ENCODE measurements at places on chromosomes 5 and 9.

DNA sequence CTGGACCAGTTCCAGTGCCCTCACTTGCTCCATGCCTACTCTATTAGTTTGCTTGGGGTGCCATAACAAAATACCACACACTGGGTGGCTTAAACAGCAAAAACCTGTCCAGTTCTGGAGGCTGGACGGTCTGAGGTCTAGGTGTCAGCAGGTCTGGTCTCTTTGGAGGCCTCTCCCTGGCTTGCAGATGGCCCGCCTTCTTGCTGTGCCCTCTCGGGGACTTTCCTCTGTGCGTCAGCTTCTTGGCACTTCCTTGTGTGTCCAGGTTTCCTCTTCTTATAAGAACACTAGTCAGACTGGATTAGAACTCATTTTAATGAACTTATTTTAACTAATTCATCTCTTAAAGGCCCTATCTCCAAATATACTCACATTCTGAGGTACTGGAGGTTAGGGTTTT is 97.2 kb downstream of the CARTPT start:
- DNase-seq: no peak

DNA sequence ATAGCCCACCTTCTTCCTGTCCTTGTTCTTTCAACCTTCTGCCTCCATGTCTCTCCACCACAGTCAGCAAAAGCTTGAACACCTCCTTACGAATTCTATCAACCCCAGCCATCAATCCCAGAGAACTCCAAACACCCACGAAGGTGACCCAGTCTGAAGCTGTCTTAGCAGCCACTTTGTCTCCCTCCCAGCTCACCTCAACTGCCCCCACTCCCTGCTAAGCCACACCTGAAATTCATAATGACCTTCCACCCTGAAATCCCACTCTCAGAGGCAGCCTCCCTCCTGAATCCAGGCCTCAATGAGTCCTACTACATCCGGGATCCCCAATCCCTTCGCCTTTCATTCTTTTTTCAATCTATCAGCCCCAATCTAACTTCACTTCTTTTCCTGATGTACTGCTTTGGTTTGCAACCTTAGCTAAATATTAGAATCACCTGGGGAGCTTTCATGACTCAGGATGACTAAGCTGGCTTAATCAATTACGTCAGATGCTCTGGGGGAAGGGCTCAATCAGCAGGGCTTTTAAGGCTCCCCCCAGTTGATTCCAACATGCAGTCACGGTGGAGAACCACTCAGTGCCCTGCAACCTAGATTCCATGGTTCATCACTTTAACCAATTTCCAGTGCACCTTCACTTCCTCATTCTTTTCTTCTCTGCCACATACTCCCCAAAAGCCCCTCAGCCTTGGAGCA is 32.2 kb downstream of the BHMT start:
- DNase-seq: no peak

- DNase-seq: no peak
Measured at GRCh38 chr5:144142139-144142823, 28.2 kb downstream of the YIPF5 start.

DNA sequence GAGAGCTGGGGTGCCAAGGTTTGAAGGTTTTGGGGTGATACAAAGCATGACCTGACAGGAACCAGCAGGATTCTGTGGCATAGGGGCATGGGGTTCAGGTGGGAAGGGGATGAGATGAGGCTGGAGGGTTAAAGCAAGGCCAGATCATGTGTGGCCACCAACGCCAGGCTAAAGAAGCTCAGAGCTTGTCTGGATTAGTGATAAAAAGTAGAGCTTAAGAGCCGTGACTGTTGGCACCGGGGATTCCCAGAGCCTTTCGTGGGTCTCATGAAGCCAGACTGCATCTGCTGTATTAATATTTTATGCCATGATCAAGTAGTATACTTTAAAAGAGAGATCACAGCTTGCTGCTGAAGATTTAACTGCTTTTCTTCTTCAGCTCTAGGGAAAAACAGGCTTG is 8.5 kb upstream of the GSN start:
- no peak for DNase-seq

DNA sequence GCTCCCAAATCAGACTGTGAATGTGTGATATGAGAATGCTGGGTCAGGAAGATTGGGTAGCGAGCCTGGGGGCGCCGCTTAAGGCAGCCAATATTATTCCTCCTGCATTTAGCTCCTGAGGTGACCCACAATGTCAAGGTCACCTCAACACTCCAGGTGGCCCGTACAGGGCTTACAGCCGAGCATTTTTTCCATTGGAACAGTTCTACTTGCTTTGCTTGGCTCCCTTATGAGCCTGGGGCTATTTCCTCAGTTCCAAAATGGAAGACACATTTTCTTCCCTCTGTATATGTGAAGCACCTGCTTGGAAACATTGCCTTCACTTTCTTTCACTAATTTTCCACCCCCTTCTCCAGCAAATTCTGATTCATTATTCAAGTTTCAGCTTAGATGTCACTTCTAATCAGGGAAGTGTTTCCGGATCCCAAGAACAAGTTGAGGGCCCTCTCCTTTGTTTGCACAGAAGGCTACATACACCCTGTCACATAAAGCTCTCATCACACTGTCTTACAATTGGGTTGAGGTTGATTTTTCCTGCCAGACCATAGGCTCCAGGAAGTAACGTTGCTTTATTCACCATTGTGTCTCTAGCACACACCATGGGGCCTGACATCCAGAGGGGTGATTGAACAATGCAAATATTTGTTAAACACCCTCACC is 330.2 kb downstream of the PIK3R1 start:
- DNase-seq: no peak

DNA sequence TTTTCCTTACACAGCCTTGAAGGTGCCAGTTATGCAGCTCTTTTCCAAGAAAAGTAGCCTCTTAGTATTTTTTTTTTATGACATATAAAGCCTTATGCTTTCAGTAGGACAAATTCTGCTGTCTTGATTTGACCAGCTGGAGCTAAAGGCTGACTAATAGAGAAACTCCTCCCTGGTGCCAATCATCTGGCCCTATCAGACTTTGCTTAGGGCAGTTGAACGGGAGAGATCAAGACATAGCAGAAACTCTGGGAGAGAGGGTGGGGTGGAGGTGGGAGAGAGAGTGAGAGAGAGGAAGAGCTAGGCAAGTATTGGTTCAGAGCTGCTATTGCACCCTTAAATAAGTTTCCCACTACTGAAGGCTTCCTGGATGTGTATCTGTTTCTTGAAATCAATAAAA is 100.2 kb downstream of the SEC61B start:
- no peak for DNase-seq

All from hematopoietic multipotent progenitor cell (in vitro differentiated cells).